ENCODE measurements at places on chromosomes 4 and X.

- no peak for DNase-seq
Observed at GRCh38 chr4:24856586-24856985, 56.3 kb downstream of the CCDC149 start.

DNA sequence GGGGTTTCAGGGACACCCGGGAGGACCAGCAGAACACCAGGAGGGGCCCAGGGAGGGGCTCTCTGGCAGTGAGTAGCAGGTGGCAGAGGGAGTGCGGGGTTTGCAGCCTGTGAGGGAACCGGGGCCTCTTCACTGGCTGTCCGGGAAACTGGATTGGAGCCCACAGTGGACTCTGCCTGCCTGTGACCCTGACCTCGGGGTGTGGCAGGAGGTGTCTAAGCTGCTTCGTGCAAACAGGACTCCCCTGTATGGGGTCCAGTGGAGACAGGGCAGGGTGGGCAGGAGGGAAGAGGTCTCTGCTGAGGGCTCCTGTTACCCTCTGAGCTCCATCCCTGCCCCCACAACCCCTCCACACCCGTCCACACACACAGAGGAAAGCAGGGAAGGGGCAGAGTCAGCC, 50.1 kb downstream of the FAM53A start:
- no peak for DNase-seq

GRCh38 chr4:182786991-182787390, 130.2 kb downstream of the DCTD start:
- no peak for DNase-seq

DNA sequence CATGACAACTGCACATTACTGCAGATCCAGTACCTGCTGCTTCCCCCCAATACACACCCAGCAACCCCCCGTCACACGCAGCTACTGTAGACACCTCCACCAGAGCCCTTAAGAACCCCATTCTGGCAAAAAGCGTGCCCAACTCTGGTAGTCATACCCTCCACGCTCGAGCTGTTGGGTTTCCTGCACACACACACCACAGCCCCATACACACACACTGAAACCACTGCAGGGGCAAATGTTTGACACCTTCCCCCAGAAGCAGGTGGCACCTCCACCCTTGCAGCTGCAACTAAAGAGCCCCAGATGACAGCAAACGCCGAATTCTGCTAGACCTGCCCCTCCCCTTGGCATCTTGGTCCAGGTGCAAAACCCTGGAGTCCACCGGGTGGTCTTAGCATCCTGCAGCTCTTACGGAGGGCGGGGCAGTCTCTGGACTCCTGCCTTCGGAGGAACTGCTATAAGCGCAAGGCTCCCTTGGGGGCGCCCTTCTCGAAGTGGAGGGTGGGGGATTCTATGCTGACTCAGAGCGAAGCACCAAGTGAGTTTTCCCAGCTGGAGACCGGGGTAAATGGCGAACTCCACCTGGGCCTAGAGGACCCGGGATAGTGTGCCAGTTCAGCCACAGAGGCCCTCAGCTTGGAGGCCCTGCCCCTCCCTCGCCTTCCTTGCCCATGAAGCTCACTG, 1.5 kb downstream of the FRMPD3 start:
- no peak for DNase-seq

DNA sequence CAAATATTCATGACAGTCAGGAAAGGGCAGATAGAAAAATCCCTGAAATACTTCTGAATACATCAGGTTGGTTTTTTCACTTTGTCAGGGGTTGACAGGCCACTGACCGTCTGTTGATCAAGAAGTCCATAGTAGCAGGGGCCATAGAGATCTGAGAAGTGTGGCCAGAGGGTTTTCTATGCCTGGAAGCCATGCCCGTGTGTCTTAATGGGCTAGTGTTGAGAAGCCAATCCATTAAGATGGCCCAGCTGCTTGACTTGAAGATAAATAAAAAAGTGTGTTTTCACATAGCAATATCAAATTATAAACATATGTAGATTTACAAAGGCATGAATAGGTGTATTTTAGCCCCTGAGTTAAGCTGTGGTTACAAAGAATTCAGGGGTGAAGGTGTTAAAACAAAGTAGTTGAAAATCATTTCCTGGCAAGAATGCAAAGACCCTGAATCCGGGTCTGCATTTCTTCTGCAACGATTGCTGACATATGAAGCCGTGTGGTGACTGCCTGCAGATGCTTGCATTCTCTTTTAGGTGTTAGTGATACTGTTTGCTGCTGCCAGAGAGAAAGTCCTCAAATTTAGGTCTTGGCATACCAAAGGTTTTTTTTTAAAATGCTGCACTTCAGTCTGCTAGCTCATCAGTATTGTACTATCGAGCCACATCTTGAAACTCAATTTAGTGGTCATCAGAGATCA, 9.3 kb upstream of the LIMCH1 start:
- no peak for DNase-seq

DNA sequence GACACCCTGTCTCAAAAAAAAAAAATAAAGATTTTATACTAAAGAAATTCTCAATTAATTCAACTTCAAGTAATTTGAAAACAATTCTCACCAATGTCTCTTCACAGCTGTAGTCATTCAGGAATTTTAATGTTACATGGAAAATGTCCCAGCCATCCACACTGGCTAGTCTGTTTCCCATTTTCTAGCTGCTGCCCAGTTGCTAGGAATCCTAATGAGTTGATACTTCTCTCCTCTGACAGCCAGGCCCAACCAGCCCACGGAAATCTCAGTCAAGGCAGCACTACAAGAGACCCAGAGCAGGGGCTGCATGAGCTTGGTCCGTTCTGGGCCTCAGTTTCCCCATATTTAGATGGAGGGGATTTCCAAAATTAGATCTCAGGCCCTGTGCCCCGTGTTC, 59.1 kb downstream of the CASP3 start:
- DNase-seq: no peak

DNA sequence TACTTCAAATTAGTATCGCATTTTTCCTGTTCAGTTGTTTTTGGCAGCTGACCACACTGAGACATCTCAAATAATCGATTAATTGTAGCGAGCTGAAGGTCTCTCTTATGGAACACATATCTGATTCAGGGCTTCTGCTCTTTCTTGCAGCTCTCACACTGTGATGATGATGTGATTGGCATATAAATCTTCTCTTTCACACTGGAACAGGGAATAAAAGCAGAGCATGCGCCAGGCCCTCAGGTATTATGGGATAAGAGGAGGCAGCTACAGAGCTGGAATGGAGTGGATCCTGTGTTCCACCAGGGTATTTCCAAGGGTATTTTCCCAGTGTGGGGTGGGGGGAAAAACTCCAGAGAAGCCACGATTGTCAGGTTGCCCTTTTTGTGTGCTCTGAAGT, 265.4 kb upstream of the CASK start:
- DNase-seq: no peak

DNA sequence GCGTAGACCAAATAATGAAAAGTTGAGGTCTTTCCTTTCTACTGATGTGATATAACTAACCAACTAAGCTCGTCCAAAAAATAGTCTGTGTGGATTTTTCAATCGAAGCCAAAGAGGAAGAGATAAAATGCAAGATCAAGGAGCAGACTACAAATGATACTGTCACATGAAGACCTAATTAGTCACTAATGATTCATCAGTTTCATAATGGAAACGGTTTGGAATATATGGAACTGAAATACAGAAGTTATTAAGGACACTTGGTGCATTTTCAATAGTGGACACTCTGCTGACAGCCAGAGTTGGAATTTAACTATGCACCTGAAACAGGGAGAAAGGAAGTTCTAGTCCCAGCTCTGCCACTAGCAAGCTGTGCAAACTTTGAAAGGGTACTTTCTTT, 119.8 kb downstream of the GUCY2F start:
- no peak for DNase-seq

- no peak for DNase-seq
Observed at GRCh38 chr4:103123114-103123513, 23.5 kb upstream of the BDH2 start.

- no peak for DNase-seq
Observed at GRCh38 chr4:154877110-154877760, 96.2 kb downstream of the RBM46 start.

DNA sequence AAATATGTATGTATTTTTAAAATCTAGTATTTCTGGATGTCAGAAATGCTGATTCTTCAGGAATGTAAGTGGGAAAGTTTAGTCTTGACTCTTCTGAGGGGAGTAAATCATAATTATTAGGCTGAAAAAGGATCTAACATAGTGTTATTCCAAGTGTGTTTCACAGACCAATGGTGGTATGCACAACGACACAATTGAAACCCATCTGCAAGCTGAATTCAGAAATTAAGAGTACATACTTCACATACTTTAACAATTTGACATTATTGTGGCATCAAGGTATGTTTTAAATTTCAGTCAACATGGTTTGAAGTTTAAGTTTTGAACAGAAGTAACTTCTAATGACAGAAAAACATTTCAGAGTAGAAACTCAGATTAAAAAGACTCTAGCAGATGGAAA, 236.7 kb downstream of the SLC7A11 start:
- DNase-seq: no peak

DNA sequence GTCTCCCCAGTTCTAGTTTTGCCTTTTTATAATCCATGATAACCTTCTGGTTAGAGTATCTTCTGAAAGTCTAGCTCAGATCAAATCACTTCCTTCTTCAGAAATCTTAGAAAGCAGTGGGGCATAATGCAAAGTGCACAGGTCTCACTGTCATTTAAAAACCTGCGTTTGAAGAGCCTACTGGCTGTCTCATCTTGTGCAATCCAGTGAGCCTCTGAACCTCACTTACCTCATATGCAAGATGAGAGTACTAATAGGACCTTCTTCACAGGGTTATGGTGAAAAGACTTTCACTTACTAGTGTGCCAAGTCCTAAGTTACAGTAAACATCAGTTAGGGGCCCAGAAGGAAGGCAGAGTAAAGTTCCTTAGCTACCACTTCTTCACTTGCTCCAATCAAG, 131.4 kb downstream of the ENOX2 start:
- DNase-seq: no peak

- DNase-seq: no peak
Observed at GRCh38 chrX:123222920-123223319, 38.8 kb downstream of the GRIA3 start.

GRCh38 chr4:6806924-6807626, 24.5 kb downstream of the KIAA0232 start:
- no peak for DNase-seq

DNA sequence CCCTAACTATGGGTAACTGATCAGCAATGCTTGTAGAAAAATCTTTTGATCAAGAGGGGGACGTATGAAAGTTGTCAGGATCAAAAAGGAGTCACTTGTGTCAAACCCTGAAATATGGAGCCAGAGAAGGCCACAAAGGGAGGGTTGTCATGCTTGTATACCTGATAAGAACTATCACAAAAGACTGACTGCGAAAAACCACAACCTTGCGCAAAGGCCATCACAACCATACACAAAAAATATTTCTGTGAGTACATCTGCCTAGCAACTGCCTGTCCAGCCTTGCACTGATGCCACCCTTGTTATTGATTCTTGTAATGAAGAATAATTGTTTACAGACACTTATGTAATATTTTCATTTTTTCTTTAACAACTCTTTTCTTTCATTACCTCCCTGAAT, 22.8 kb upstream of the EIF4E start:
- DNase-seq: no peak

GRCh38 chrX:16185725-16186136, 18.4 kb downstream of the MAGEB17 start:
- no peak for DNase-seq

- DNase-seq: no peak
Observed at GRCh38 chr4:182062936-182063335, 180.3 kb upstream of the TENM3 start.

DNA sequence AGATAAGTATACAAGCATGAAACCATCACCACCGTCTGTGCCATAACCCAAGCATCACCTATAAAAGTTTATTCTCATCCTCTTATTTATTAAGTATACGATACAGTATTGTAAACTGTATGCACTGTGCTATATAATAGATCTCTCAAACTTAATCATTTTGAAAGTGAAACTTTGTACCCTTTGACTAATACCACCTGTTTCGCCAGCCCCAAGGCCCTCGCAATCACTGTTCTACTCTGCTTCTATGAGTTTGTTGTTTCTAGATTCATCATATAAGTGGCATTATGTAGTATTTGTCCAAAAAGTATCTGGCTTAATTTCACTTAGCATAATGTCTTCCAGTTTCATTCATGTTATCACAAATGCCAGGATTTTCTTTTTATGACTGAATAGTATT, 72.1 kb upstream of the DOCK11 start:
- DNase-seq: no peak

GRCh38 chr4:137952116-137952515, 290.0 kb downstream of the SLC7A11 start:
- no peak for DNase-seq

DNA sequence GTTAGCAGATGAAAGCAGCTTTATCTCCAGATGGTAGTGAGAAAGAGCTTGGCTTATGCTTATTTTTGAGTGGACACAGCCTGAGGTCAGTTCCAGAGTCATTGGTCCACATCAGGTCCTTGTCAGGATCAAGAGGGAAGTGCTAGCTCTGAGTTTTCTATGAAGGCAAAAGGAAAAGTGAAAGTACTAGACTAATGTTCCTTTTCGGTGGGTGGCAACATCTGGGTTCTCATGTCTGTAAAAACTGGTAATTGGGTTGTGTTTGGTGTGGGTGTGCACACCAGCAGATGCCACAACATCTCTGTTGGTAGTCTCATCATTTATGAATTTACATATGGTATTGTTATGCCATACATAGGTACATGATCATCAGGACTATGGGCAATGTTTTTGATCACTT, 210.5 kb downstream of the PWWP3B start:
- DNase-seq: no peak

DNA sequence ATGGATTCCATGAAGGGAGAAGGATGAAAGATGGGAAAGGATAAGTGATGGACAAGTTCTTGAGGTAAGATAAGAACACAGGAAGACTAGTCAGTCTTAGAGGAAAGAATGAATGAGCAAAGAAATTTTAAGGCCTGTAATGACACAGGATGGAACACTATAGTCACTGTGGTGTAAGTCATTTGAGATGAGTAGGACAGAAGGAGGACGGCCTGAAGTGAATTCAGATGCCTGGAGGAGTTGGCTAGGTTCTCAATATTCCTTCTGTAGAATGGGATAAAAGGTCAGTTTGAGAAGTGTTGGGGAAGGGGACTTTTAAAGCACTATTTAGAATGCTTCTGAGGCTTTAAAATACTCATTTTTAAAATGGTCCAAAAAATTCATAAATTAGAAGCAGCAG, 3.9 kb downstream of the MSMO1 start:
- DNase-seq: no peak

DNA sequence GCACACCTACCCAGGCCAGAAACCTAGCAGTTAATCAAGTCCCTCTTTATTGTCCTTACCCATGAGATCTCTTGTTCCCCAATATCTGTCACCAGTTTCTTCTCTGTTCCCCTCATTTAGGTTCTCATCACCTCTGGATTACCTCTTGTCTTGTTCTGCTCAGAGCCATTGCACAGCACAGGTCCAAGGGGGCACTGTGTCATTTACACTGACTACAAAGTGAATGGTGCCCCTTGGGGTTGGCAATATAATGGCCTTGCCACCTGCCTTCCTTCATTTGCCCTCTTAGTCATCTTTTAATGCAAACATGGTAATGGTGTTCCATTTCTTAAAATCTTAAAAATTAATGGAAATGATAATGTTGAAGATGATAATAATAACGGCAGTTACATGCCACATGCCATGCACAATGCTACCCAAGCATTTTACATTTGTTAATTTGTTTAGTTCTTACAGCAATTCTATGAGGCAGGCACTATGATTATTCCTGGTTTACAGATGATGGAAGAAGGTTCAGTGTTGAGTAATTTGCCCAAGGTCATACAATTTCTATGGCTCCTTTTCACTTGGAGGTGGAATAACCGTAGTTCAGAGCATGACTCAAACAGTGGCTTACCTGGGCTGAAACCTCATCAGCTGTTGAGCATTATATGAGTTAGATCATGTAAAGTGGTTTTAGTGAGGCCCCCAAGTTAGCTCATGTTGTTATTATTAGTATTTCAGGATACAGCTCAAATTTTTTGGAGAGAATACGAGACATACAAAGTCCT, 117.9 kb downstream of the RASL11B start:
- DNase-seq: no peak

All from stimulated activated CD4-positive, alpha-beta T cell treated with anti-CD3 and anti-CD28 coated beads, Interleukin-15, amount 100 ng/mL, for 1 hour (primary cell).